ENCODE measurements at places on chromosomes 4 and X. TPM values are rescaled to one million over a fixed set of nuclear protein-coding genes. Genes with fewer than 3 reads are reported as not detected.
A peak's percentile ranks its signal among the peaks of the same experiment; 100 is the strongest.

GRCh38 chr4:168415911-168416310, 64.4 kb downstream of the DDX60L start:
- H3K4me1 ChIP-seq = no peaks in the 10 kb centered on the region
- H3K27ac ChIP-seq = no peak overlapping the region
- no peak overlapping the region for H3K4me3 ChIP-seq
- no peak for DNase-seq
- no peaks in the 10 kb centered on the region for H3K27me3 ChIP-seq
- H3K36me3 ChIP-seq = peaks cover 4% of the 10 kb centered on the region

DNA sequence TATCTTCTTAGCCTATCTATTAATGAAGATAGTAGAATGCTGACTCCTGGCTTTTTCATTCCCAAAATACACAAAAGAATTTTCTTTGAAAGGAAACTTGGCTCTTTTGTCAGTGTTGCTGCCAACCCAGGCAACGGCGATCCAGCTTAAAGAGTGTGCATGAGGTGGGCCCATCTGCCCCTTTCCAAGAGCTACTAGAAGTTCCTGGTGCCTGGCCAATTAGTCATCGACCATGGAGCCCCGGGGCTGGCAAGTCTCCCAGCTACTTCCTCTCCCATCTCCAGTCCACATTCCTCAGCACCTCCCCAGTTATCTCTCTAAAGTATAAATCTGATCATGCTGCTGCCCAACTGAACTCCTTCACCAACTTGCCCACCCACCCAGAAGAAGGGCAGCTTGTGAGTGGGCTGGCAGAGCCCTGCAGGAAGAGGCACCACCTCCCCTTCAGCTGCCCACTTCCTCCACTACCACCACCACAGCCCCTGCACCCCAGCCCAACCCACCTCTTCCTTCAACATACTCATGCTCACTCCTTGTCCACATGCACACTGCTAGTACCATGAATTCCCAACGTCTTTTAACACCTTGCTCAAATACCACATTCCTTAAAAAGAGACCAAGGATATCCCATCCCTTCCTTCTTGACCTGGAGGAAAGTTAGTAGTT, 158.2 kb upstream of the MAP3K15 start:
- H3K4me3 ChIP-seq = 0 out of 2 replicates have a peak overlapping the region, but pooled peaks have one; percentile 27
- H3K4me1 ChIP-seq = peaks cover 67% of the 10 kb centered on the region
- no peaks in the 10 kb centered on the region for H3K27me3 ChIP-seq
- peak; percentile 95 for DNase-seq
- peak overlapping the region; percentile 94 for H3K27ac ChIP-seq

DNA sequence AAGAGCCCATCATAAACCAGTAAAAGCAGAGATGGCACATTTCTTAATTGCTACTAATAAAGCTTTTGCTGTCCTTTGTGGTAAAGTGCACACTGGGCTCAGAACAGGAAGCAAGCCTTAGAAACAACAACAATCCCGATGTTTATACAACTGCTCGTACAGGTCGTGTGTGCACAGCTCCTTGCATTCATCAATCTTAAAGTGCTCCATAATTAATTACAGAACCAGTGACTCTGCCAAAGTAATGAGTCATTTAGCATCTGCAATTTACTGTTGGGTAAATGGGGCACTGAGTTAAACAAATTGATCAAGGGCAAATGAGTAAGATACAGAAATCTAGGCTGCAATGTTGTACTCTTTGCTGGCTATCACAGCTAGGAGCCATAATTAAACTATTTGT, 61.3 kb upstream of the TXK start:
- no peak for DNase-seq
- no peaks in the 10 kb centered on the region for H3K27me3 ChIP-seq
- H3K4me1 ChIP-seq = no peaks in the 10 kb centered on the region
- H3K36me3 ChIP-seq = no peaks in the 10 kb centered on the region
- H3K4me3 ChIP-seq = no peak overlapping the region
- H3K27ac ChIP-seq = no peak overlapping the region

DNA sequence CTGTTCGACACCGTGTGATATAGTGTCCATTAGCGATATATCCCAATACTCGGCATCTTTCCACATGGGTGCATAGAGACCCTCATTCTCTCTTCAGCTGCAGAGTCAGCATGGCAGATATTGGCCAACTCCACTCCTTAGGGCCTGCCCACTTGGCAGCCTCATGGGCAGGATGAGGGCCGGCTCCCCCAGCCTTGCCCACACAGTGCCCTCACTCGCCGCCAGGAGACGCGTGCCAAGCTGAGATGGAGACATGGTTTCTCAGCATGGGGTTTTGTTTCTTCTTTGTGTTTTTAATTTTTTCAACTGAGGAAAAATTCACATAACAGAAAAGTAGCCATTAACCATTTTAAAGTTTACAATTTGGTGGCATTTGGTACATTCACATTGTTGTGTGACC, 5.3 kb upstream of the PLXNA3 start:
- H3K4me3 ChIP-seq = no peak overlapping the region
- no peak overlapping the region for H3K27ac ChIP-seq
- H3K36me3 ChIP-seq = peaks cover 6% of the 10 kb centered on the region
- DNase-seq = no peak

DNA sequence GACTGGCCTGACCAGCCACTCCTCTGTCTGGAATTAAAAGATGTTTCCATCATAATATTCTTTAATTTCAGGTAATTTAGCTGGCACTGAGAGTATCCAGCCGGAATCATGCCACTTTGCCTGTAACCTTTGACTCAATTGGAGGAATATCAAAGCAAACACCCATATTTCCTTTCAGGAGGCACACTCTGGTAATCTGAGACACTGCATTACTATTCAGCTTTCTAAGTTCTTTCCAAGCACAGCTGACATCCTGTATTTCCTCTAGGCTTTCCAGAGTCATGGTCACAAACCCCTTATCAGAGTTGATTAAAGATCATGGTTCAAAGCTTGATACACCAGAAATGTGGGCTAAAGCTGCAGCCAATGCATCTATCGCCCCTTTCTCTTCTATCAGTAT, 29.3 kb downstream of the INTS12 start:
- no peak overlapping the region for H3K27ac ChIP-seq
- no peak overlapping the region for H3K4me3 ChIP-seq
- no peaks in the 10 kb centered on the region for H3K27me3 ChIP-seq

- no peaks in the 10 kb centered on the region for H3K27me3 ChIP-seq
- H3K4me3 ChIP-seq = peak overlapping the region; percentile 77
- DNase-seq = no peak
- no peak overlapping the region for H3K27ac ChIP-seq
- H3K36me3 ChIP-seq = no peaks in the 10 kb centered on the region
Measured at GRCh38 chrX:110315551-110315950, 2.3 kb downstream of the AMMECR1 start.

GABRE gene
- total RNA-seq = not detected

- no peaks in the 10 kb centered on the region for H3K36me3 ChIP-seq
- H3K27ac ChIP-seq = no peak overlapping the region
- H3K27me3 ChIP-seq = no peaks in the 10 kb centered on the region
- no peak overlapping the region for H3K4me3 ChIP-seq
Measured at GRCh38 chrX:148865277-148866210, 365.1 kb downstream of the AFF2 start.

KLHL4 gene
- total RNA-seq = 1.0 TPM

DNA sequence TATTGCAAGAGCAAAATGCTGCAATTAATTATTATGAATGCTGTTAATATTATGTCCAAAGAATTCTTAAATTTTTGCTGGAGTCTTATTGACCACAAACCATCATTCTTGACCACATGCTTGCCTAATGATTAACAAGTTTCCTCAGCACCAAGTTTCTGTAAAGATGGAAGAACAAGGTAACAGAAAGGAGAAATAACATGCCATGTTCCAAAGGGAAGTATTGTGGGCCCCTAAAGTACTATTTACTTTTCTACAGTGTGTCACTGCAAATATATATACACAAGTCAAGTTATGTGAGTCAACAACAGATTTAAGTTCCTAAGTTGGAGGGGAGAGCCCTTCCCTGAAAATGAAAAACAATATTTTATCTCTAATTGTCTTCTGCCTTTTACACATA, 20.6 kb downstream of the FAM47E start:
- peaks cover 8% of the 10 kb centered on the region for H3K4me1 ChIP-seq
- DNase-seq = no peak
- no peaks in the 10 kb centered on the region for H3K27me3 ChIP-seq
- H3K4me3 ChIP-seq = no peak overlapping the region
- H3K27ac ChIP-seq = no peak overlapping the region

GRCh38 chr4:78922207-78922606, 17.0 kb downstream of the PAQR3 start:
- H3K4me3 ChIP-seq = no peak overlapping the region
- H3K36me3 ChIP-seq = no peaks in the 10 kb centered on the region
- no peak for DNase-seq

TMEM255A gene
- not detected for total RNA-seq

RNF212 gene
- total RNA-seq = not detected

SMIM43 gene
- not detected for total RNA-seq

- peaks cover 9% of the 10 kb centered on the region for H3K27me3 ChIP-seq
- H3K27ac ChIP-seq = no peak overlapping the region
- H3K4me1 ChIP-seq = no peaks in the 10 kb centered on the region
- H3K4me3 ChIP-seq = no peak overlapping the region
- no peaks in the 10 kb centered on the region for H3K36me3 ChIP-seq
- DNase-seq = no peak
Measured at GRCh38 chrX:446245-446644, 59.5 kb upstream of the PPP2R3B start.

DNA sequence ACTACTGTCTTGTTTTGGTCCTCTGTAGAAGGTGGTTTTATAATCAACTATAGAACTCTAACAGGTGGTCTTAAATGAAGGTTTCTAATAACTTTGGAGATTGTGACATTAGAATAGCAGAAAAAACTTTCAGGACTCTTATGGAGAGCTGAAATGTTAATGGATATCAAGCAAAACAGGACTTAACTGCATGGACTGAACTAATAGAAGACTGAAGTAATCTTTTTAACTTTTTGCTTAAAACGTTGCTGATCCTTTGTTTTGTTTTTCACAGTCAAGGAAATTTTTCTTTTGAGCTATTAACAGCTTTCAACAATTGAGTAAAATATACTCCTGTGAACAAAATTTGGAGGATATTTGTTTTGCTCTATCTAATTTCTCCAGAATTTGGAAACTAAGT, 17.2 kb downstream of the NXT2 start:
- DNase-seq = no peak
- no peak overlapping the region for H3K4me3 ChIP-seq
- H3K27me3 ChIP-seq = no peaks in the 10 kb centered on the region
- H3K36me3 ChIP-seq = no peaks in the 10 kb centered on the region
- no peaks in the 10 kb centered on the region for H3K4me1 ChIP-seq

GRCh38 chr4:38313175-38313574, 350.8 kb upstream of the KLF3 start:
- no peaks in the 10 kb centered on the region for H3K36me3 ChIP-seq
- H3K27ac ChIP-seq = peak overlapping the region; percentile 89
- H3K4me1 ChIP-seq = peaks cover 36% of the 10 kb centered on the region
- no peaks in the 10 kb centered on the region for H3K27me3 ChIP-seq
- no peak overlapping the region for H3K4me3 ChIP-seq
- no peak for DNase-seq

GRCh38 chrX:10108288-10108687, 48.5 kb upstream of the CLCN4 start:
- H3K27ac ChIP-seq = no peak overlapping the region
- no peaks in the 10 kb centered on the region for H3K4me1 ChIP-seq
- no peaks in the 10 kb centered on the region for H3K36me3 ChIP-seq
- H3K27me3 ChIP-seq = no peaks in the 10 kb centered on the region

MAGEA2 gene
- total RNA-seq = not detected

SORBS2 gene
- 3.6 TPM for total RNA-seq

DNA sequence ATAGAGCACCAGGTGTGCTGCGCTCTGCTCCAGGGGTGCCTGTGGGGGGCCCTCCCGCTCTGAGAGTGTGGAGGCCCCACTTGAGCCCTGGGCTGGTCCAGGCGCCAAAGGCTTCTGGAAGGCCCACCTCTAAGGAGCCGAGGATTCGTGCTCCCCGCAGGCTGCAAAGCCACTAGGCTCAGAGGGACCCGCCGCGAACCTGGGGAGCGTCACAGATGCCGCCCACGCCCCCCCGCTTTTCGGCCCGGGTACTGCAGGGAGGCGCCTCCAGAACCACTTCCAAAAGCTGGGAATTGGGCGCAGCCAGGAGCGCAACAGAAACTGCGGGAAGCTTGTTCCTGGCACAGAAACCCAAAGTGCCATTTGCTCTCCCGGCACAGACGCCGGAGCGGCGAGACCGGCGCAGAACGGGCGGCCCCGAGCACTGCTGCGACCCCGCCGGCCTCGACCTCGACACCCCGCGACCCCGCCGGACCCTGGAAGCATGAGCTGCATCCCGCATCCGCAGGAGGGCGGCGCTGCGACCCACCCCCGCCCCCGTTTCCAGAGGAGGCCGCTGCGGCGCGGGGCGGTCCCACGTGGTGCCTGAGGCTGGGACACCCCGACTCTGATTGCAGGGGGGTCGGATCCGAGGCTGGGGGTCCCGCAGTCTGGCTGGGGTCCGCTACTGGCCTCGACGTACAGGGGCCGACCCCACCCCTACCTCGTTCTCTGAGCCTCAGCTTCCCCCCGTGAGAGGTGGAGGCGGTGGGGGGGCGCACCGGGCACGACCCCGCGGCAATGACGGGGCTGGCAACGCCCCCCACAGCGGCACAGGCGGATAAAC, 30.8 kb downstream of the CPLX1 start:
- H3K4me1 ChIP-seq = peaks cover 5% of the 10 kb centered on the region
- no peak overlapping the region for H3K27ac ChIP-seq
- peaks cover 13% of the 10 kb centered on the region for H3K27me3 ChIP-seq
- no peaks in the 10 kb centered on the region for H3K36me3 ChIP-seq

GRCh38 chr4:75308049-75308448, 206.2 kb downstream of the RCHY1 start:
- no peak overlapping the region for H3K27ac ChIP-seq
- H3K4me3 ChIP-seq = no peak overlapping the region
- DNase-seq = no peak
- H3K36me3 ChIP-seq = no peaks in the 10 kb centered on the region

GRCh38 chr4:143397887-143398286, 61.2 kb downstream of the GAB1 start:
- no peak overlapping the region for H3K4me3 ChIP-seq
- H3K4me1 ChIP-seq = peaks cover 16% of the 10 kb centered on the region
- no peaks in the 10 kb centered on the region for H3K27me3 ChIP-seq
- H3K27ac ChIP-seq = peak overlapping the region; percentile 23
- no peaks in the 10 kb centered on the region for H3K36me3 ChIP-seq

DNA sequence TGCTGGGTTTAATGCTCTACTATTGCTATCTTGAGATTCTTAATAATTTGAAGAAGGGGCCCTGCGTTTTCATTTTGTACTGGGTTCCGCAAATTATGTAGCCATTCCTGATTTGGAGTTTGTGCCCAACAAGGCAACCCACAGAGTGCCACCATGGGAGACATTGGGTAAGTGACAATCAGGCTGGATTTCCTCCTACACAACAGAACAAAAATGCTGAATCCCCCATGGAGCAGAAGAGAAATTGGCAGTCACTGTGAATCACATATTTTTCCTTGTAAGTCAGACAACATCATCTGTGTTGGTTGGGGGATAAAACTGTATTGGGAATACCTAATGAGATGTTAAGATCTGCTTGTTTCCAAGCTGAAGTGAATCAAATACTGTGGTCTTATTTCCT, 80.9 kb downstream of the CNGA2 start:
- no peak for DNase-seq
- H3K27me3 ChIP-seq = no peaks in the 10 kb centered on the region
- H3K27ac ChIP-seq = no peak overlapping the region
- no peaks in the 10 kb centered on the region for H3K4me1 ChIP-seq
- H3K4me3 ChIP-seq = no peak overlapping the region

CPLX1 gene
- total RNA-seq = 0.87 TPM

- no peak overlapping the region for H3K27ac ChIP-seq
- H3K27me3 ChIP-seq = no peaks in the 10 kb centered on the region
- no peaks in the 10 kb centered on the region for H3K36me3 ChIP-seq
- H3K4me3 ChIP-seq = no peak overlapping the region
- H3K4me1 ChIP-seq = no peaks in the 10 kb centered on the region
- DNase-seq = no peak
Measured at GRCh38 chr4:137949746-137950145, 292.4 kb downstream of the SLC7A11 start.

SMR3B gene
- total RNA-seq = not detected

NDNF gene
- total RNA-seq = not detected
